HT1080 (cell line): ENCODE measurements at places on chromosomes 16 and 17.

- peak; percentile 58 for DNase-seq
Measured at GRCh38 chr17:62790564-62790986, 17.5 kb downstream of the MARCHF10 start.

GRCh38 chr17:36094746-36095145, 4.8 kb upstream of the CCL3 start:
- DNase-seq, result no peak

DNA sequence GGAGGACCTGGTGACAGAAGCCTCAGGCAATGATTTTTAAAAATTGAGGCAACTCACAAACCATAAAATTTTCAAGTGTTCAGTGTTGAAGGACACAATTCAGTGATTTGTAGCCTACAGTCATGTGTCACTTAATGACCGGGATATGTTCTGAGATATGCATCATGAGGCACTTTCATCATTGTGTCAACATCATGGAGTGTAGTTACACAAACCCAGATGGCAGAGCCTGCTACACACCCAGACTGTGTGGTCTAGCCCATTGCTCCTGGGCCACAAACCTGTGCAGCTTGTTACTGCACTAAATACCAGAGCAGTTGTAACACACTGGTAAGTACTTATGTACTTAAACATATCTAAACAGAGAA, 1.6 kb downstream of the PRSS41 start:
- DNase-seq, result no peak

- no peak for DNase-seq
Measured at GRCh38 chr16:86768999-86769398, 190.7 kb downstream of the FOXL1 start.

DNA sequence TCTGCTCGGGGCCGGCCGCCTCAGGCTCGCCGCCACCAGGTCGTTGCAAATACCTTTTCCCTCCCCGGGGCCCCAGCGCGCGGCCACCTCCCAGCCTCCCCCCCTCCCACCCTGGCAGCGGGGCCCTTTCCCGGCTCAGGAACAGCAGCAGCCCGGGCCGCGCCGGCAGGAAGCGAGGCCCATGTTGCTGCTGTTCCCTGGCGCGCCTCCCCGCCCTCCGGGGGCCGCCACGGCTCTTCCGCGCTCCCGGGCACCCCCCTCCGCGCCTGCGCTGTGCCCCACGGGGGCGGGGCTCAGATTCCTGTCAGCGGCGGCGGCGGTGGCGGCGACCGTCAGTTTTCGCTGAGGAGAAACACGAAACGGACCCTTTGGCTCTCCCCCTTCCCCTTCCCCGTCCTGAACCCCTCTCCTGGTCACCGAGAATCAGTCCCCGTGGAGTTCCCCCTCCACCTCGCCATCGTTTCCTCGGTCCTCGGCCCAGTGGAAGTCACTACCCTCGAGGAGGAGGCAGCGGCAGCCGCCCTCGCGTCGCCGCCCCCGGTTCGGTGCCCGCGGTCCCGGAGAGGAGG, at the start of gene NFAT5:
NFAT5 (plus strand) TSS at position 296 of the 569 bp plus-strand sequence. CDS start 336 bp downstream, outside the sequence.
- DNase-seq, result peak; percentile 86

- DNase-seq, result no peak
Measured at GRCh38 chr16:54808890-54809289, 121.8 kb upstream of the IRX5 start.

DNA sequence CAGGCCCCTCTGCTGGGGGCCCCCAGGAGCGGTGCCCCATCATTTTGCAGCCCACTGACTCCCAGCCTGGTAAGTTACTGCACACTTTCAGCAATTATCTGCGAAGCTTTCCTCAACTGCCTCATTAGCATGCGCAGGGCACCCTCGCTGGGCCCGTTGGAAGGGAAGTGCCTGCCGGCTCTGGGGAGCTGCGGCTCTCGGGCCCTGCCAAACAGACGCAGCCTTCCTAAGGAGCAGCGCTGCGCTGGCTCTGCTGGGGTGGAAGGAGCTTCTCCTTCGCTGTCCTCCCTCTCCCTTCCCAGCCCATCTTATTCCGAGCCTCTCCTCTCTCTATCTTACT, 71.0 kb downstream of the RBBP6 start:
- no peak for DNase-seq

GRCh38 chr17:34499576-34499975, 79.8 kb upstream of the TMEM132E start:
- no peak for DNase-seq

GRCh38 chr17:75877752-75878173, 618 bp downstream of the TRIM47 start:
- DNase-seq, result peak; percentile 70

GRCh38 chr16:57444711-57445110, 2.5 kb downstream of the CIAPIN1 start:
- no peak for DNase-seq

- DNase-seq, result no peak
Measured at GRCh38 chr17:63476459-63476853, 405 bp upstream of the ACE start.

DNA sequence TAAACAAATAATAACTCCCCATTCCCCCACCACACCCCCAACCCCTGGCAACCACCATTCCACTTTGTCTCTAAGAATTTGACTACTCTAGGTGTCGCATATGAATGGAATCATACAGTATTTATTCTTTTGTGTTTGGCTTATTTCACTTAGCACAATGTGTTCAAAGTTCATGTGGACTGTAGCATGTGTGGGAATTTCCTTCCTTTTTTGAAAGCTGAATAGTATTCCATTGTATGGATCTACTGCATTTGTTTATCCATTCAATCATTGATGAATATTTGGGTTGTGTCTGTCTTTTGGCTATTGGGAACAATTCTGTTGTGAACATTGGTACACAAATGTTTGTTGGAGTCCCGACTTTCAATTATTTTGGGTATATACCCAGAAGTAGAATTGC, 3.3 kb upstream of the ACSF2 start:
- DNase-seq, result no peak

DNA sequence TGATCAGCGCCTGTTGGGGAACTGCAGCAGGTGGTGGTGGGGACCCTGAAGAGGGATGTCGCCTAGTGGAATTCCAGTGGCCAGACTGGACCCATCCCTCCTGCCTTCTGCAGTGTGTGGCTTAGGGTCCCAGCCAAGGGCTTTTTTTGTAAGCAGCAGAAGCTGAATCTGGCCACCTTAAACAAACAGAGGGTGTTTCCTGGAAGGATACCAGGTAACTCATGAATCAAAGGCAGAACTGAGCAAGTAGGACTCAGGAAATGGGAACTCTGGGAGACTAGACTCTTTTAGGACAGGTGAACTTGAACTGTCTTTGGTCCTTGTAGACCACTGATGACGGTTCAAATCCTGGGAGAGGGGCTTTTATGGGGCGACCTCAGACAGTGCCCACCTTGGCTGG, 124.0 kb downstream of the ABCC6 start:
- DNase-seq, result no peak

DNA sequence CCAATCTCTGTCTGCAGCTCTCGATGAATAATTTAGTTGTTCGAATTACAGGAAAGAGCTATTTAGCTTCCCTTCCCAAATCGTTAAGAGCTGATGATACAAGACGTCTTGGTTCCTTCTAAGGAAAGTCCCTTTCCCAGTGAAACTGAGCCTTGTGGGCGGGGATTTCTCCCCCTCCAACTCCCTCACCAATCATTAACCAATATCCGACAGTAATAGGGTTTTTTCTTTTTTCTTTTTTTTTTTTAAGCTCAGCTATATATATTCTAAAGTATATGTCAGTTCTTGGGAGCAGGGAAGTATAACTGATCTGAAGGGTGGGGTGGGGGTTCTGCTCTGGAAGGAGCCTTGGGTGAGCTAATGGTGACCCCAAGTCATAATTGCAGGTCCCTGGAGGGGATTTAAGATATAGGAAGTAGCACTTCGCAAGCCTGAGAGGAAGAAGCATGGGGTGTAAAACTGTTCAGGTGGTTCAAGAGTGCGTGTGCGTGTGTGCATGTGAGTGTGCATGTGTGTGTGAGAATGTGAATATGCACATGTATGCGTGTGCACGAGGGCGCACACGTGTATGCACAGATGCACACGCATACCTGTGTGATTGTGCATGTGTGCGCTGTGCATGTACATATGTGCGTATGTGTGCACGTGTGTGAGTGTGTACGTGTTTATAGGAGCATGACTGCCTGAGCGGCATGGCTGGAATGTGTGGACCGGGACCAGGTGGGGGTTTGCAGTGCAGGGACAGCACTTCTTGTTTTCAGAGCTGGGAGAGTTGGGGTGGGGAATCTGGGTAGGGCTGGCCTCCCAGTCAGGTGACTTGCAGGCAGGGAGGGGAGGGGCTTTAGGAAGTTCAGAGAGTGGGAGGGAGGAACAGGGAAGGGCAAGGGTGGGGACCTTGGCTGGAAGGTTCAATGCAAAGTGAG, 42.7 kb downstream of the SOCS3 start:
- DNase-seq, result no peak

- no peak for DNase-seq
Measured at GRCh38 chr17:43010667-43011308, 4.2 kb downstream of the IFI35 start.

- DNase-seq, result no peak
Measured at GRCh38 chr17:62704381-62704971, 77.0 kb downstream of the MRC2 start.

DNA sequence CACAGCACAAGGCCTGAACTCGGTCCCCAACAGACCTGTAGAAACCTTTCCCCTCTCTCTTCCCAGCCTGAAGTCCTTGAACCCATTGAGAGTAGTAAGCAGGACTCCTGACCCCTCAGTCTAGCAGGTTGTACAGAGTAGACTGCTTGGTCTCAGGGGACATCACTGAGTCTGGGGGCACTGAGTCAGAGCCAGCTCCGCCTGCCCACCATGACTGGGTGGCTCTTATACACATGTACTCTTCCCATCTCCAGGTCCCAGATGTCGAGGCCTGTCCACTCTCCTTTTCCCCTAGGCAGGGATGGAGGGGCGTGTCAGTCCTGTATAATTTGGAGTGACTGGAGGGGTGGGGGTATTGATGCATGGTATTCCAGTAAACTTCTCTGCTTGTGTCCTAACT, 23.5 kb downstream of the LIG3 start:
- DNase-seq, result no peak

DNA sequence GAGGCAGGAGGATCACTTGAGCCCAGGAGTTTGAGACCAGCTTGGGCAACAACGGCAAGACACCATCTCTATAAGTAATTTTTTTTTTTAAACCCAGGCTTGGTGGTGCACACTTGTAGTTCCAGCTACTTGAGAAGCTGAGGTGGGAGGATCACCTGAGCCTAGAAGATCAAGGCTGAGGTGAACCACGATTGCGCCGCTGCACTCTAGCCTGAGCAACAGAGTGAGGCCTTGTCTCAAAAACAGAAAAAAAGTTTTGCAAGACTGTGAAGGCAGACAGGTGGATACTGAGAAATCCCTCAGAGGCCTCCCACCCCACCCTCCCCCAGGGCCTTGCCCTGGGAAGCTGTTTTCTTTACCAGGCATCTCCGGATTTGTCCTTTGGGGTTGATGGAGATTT, 125.4 kb downstream of the MGAT5B start:
- DNase-seq, result no peak

GRCh38 chr17:74297941-74298340, 23.9 kb downstream of the DNAI2 start:
- peak; percentile 44 for DNase-seq

DNA sequence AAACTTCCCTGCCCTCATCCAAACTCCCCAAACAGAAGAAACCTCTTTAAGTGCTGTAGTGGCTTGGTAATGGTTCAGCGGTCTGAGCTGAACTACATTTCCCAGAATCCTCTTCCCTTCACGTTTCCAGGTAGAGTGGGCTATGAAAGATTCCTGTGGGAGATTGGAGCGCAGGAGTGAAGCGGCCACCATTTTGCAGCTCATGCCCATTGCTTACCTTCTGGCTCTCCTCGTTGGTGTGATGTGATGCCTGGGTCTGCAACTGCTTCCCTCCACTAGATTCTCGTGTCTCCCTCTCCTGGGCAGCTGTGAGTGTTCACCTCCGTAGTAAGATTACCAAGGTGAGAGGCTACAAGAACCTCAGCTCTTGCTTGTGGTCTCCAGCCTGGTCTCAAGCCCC, 82.1 kb downstream of the GPR139 start:
- DNase-seq, result no peak

DNA sequence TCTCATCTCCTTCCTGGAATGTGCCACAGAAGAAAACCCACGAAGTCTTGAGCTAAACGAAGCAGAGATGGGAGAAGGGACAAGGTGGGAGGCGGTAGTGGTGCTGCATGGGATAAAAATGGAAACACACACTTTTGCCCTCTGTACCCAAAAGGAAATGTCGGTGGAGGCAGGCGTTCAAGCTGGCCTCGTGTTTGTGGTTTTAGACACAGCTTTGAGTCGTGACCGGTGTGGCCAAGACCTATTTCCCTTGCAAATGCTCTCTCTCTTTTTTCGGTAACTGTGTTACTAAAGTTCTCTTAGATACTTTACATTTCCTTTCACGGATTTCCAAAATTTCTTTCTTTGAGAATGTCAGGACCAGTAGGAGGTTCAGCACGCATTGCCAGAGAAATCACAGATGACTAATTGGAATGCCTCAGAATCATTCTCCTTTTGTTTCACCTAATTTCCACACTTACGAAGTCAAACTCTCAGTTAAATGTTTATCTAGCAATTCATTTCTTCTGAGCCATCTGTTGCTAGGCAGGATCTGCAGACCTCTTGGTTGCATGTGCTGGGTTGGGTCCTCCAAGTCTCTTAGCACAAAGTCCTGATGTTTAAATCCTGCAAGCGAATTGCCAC, 412.3 kb downstream of the MAF start:
- DNase-seq, result no peak

DNA sequence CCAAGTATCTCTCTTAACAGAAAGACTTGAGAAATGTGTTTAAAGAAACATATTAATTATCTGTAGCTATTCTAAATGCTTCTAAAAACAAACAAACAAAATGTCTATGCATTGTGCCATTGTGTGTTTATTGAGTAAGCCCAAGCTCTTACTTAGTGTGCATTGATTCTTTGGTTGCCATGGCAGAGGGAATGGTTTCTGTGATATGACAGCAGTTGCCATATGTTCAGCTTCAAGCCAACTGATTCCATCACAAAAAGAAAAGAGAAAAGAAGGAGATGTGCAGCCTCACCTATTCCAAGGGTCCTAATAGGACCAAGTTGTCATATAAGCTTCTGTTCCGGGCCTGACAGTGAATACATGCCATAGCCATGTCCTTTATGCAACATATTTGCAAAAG, 457.5 kb downstream of the TOX3 start:
- DNase-seq, result no peak

GRCh38 chr16:66970775-66971720, 10.0 kb downstream of the CES3 start:
- peak; percentile 76 for DNase-seq
